ENCODE measurements at places on chromosomes 1 and 21.

DNA sequence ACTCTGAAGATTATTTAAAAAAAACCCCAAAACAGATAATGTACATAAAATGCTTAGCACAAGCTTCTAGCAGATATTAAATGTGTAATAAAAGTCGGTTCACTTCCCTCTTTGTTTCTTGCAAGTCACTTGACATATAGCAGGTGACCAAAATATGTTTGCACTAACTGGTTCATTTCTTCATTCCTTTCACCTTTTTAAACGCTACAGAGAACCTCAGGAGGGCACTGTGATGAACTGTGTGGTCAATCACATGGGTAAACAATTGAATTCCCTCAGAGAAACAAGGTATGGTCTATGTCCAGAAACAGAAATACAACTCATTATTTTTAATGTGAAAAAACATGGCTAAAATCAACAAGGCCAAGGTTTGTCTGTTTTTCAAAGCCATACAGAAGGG is 51.3 kb upstream of the BCL10 start:
- DNase-seq: no peak

- no peak for DNase-seq
These were observed 2.2 kb downstream of the AJAP1 start for GRCh38 chr1:4656533-4657140.

- no peak for DNase-seq
These were observed 164.3 kb downstream of the NTMT2 start for GRCh38 chr1:170310014-170310405.

DNA sequence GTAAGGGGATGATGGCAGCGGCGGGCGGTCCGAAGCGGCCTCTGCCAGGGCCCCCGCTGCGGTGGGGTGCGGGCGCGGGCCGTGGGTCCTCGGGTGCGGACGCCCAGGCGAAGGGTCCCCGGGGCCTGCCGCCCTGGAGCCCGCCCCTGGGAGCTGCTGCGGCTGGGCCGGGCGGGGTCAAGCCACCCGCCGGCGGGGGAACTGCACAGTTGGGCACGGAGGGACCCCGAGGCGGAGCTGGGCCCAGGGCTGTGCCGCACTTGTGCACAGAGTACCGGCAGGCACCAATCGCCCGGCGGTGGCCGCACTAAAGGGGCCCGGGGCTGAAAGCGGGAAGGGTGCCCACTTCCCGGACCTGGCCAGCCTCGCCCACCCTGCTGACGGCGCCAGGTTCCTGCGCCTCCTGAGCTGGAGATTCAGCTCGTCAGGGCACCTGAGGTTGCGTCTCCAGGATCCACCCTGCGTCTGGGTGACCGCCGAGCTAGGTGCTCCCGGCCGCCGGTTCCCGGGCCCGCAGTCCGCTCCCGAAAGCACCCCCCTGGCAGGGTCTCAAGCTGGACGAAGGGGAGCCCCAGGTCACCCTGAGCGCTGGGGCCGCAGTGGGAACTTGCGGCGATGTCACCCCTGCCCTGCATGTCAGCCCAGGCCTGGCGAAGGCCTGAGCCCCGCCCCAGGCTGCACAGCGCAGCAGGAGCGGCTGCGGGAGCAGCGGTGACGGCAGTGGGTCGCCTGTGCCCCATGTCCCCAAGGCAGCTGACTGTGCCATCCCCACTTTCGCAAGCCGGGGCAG is 56.7 kb upstream of the ETV3 start:
- no peak for DNase-seq

All from effector CD8-positive, alpha-beta T cell (primary cell).